Nephron progenitor cell (in vitro differentiated cells): ENCODE measurements at places on chromosomes 7 and 10.

DNA sequence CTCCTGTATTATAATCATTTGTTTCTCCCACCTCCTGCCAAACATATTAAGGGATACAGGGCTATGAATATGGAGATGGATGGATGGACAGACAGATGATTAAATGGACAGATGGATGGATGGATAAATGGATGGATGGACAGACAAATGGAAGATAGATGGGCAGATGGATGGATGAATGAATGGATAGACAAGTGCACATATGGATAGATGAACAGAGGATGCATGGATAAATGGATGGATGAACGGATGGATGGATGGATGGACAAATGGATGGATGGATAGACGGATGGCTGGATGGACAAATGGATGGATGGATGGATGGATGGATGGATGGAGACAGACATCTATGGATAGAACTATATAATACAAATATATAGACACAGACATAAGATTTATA, 59.8 kb downstream of the EBF3 start:
- no peak for DNase-seq

- no peak for DNase-seq
Observed at GRCh38 chr7:28668085-28668484, 255.8 kb downstream of the CREB5 start.

- DNase-seq = no peak
Observed at GRCh38 chr7:156975620-156976019, 26.1 kb downstream of the NOM1 start.

- DNase-seq = no peak
Observed at GRCh38 chr7:106392144-106392543, 107.4 kb upstream of the NAMPT start.

- no peak for DNase-seq
Observed at GRCh38 chr7:125184801-125185200, 255.2 kb upstream of the POT1 start.

- DNase-seq = no peak
Observed at GRCh38 chr7:55212838-55213237, 152.3 kb upstream of the LANCL2 start.

GRCh38 chr7:55255496-55256445, 109.4 kb upstream of the LANCL2 start:
- peak; percentile 85 for DNase-seq

GRCh38 chr10:27383595-27384542, 120.2 kb upstream of the RAB18 start:
- no peak for DNase-seq
